ENCODE measurements at places on chromosomes 11 and 22.

GRCh38 chr11:86558841-86559240, 113.6 kb downstream of the ME3 start:
- no peak for DNase-seq

GRCh38 chr22:41876275-41876674, 38.6 kb downstream of the SHISA8 start:
- DNase-seq: no peak

DNA sequence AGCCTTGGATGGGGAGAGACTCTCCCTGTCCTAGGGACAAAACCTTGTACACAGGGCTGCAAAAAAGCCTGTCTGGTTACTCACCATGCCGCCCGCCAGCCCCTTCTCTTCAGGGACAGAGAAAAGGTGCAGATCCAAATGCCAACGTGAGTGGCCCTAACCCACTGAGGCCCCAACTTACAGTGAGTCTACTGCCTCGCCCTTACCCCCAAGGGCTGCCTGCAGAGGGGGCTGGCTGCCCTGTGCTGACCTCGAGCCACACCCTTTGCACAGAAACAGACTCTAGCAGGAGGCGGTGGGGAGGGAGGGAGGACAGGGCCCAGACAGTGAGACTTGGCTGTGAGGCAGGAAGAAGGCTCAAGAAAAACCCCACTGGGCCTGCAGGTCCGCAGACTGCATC, 13.6 kb upstream of the CHST1 start:
- no peak for DNase-seq

- DNase-seq: no peak
These were observed 19.3 kb upstream of the CD5 start for GRCh38 chr11:61082931-61083531.

GRCh38 chr11:80074837-80075236, 634.0 kb upstream of the TENM4 start:
- DNase-seq: no peak

DNA sequence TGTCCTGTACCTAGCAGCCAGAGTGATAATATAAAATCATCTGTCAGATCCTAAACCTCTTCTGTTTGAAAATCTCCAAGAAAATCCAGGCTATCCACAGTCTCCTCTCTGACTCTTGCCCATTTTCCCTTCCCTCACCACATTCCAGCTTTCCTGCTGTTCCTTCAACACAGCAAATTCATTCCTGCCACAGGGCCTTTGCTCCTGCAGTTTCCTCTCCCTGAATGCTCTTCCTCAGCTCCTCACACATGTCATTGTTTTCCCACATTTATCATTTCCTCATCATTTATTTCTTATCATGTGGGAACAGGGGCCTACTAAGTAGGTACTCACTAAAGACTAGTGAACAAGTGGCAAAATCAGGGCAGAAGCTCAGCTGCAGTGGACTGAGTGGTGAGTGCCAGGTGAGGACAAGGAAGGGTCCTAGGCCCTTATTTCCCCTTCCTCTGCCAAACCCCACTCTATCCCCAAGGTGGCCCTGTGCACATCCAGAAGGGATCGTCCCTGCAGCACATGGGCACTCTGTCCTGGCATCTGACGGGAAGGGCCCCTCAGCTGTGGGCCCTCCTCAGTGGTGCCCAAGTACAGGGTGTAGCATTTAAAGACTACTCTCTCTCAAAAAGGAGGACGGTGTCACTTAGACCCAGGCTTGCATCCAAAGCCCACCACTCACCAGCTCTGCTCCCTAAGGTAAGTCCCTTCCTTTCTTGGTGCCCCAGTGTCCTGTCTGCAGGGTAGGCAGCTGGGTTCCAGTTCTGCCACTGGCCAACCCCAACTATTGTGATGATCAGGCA, 2.0 kb downstream of the LRRC32 start:
- no peak for DNase-seq

DNA sequence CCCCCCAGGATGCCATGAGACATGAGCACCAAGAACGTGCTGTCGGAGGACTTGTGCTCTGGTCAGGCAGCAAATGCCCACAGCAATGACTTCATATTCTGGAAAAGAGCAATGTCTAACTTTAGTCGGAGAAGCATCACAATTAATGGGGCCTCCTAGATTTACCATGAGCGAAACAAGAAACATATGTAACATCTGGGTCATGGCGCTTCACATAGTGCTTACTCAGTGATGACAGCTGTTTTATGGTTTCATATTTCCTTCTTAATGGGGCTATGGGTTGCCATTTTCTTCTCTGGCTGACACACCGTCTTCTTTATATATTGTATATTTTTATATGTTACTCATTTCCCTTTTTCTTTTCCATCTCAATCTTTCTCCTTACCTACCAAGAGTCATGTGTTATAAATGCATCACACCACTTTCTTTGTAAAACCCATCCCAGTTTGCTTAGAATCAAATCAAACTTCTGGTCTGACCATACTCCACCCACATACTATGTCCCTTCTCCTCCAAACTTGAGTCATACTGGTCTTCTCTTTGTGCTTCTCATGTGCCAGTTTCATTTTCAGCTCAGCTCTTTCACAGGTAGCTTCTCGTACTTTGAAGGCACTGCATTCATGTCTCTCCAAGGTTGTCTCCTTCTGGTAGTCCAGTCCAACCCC, 9.4 kb upstream of the CASP12 start:
- no peak for DNase-seq

GRCh38 chr22:49726022-49726681, 101.5 kb downstream of the BRD1 start:
- DNase-seq: no peak

DNA sequence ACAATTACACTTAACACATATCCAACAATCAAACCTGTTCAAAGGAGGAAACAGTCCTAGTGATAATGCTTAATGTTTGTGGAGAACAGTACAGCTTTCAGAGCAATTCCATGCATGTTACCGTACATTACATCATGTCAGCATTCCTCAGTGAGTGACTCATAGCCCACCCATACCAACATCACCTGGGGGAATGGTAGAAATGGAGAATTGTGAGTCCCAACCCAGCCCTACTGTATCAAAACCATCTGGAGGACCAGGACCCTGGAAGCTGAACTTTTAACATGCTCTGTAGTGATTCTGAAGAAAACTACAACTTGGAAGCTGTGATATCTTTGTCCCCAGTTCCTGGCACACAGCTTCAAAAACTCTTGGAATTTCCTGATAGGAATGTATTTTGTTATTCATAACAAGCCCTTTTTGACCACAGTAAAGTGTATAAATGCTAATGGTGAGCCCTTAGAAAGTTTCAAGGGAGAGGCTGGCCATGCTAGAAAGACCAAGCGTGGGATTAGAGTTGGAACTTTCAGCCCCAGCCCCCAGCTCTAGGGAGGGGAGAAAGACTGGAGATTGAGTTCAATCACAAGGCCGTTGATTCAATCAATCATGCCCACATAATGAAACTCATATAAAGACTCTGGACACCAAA, 301.1 kb downstream of the BUD13 start:
- no peak for DNase-seq

DNA sequence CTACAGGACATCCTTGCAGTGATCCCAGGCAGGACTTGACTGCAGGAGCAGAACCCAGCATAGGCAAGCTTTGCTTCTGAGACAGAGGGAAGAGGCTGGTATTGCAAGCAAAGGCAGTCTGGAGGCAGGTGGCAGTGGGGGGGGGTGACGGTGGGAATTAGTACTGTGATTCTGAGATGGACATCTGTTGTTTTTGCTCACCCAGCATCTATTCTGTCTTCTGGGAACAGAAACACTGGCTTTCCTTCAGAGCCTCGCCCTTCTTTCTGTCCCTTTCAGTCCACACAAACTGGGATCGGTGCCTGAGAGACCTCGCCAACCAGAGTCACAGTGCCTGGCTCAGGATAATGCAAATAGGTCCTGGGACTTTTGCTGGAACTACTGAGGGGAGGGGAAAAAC, 31.2 kb upstream of the RASL10A start:
- no peak for DNase-seq

DNA sequence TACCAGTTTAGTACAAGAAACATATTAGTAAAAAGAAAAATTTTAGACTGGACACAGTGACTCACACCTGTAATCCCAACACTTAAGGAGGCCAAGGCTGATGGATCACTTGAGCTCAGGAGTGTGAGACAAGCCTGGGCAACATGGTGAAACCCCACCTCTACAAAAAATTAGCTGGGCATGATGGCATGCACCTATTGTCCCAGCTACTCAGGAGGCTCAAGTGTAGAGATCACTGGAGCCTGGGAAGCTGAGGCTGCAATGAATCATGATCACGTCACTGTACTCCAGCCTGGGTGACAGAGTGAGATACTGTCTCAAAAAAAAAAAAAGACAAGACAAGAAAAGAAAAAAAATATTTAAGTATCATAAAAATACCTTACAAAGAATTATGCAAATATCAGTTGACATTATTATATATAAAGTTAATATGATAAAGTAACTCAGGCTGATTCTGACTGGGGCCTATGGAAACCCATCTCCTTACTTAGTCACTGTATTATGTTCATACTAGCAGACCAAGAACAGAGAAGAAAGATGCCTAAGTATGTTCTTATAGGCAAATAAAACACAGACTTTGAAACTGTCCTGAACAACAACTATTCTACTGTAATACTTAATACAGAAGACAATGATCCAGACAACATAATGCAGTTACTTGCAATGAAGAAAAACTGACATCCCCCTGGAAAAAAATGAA, 27.3 kb downstream of the FAM168A start:
- DNase-seq: no peak

DNA sequence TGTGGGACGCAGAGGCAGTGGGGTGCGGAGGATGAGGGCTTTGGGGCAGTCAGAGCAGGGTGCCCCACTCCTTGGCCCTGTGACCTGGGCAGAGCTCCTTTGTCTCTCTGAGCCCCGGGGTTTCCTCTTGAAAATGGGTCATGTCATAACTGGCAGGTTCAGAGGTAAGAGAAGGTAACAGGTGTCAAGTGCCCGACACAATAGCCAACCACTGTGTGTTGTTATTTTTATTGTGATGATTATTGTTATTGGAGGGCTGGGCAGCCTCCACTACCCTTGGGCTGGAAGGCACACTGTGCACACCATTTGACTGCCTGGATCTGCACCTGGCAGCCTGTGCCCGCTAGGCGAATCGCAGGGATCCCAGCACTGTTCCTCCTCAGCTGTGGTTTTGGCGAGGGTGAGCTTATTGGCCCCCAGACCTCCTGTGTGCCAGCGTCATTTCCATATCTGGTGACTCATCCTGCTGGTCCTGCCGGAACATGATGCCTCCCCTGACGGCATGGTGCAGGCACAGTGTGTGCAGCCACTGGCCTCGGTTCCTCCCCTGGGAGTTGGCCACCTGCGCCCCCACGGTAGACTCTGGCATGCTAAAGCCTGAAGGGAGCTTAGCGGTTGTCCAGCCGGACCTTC, 15.4 kb upstream of the SOX10 start:
- DNase-seq: peak; percentile 85

DNA sequence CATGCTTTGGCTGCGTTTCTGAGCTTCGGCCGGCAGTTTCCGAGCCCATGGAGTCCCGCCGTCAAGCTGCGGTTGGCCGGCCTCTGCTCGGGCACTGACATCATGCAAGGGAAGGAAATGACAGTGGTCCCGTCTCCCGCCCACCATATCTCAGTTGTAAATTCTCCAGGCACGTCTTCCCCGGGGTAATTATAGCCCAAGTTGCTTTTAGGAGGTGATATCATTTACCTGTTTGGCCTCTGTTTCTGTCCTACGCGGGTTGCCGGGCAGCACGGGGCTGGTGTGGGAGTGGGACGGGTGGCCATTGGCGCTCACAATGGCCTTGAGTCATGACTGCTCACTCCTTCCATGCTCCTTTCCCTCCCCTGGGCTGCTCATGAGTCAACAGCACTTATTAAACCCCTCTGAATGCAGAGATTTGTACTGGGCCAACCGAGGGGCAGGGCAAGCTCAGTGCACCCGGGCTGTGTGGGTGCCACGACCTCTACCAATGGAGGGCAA, 4.2 kb upstream of the ANO1 start:
- DNase-seq: no peak

- peak; percentile 65 for DNase-seq
These were observed 10.2 kb upstream of the PDE2A start for GRCh38 chr11:72684236-72684912.

DNA sequence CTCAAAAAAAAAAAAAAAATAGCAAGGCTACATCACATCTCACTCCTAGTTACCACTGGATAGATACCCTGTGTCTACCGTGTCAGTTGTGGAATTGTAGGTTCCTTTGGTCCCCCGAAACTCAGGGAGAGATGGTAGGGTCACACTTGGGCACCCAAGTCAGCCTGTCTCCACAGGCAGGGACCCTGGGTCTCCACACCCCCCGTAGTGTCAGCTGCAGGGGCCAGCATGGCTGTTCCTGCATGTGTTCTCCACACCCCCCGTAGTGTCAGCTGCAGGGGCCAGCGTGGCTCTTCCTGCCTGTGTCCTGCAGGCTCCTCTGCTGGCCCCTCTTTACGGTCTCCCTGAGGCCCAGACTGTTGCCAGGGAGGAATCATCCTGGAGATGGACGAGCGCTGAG, 282.1 kb downstream of the BRD1 start:
- no peak for DNase-seq

DNA sequence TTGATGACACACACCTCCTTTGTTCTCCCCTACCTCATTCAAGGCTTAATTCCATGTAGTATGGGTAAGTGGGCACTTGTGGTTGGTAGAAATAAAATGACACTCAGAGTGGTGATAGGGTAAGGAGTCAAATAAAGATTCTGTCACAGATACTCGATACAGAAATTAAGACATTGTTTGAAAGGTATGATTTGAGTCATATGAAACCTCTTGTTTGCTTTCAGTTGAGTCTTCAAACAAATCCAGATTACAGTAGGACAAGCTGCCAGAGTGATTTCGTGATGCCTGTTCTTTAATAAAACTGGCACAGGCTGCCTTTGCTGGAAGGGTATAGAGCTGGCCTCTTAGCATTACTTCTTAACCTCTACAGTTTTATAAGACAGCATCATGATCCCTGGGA, 182.4 kb downstream of the SPON1 start:
- no peak for DNase-seq

DNA sequence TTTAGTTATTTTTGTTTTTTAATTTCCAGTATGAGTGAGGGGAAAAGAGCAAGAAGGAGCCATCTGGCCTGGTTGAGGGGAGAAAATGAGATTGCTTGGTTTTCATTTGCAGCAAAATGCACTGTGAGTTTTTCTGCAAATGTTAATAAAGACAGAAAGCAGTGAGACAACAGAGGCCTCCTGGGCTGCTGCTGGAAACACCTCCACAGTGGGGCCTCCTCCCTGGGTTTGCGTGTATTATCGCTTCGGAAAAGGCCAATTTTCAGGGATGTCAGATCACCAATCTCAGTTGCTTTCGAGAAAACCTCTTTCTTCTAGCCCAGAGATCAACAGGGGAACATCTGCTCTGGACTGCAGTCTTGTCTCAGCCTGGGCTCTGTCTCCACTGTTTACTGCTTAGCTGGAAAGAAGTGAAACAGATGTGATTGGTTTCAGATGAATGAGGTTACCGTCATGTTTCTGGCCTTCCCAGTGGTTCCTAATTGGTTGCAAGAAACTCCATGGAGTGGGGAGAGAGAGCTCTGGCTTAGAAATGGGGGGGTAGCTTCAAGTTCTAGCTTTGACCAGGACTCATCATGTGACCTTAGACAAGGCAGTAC, 17.3 kb downstream of the TSPAN18 start:
- DNase-seq: no peak

All from SHP77 (cell line).